ENCODE measurements at places on chromosomes 3 and 15.

GRCh38 chr3:138027821-138028220, 17.9 kb downstream of the CLDN18 start:
- DNase-seq = no peak

DNA sequence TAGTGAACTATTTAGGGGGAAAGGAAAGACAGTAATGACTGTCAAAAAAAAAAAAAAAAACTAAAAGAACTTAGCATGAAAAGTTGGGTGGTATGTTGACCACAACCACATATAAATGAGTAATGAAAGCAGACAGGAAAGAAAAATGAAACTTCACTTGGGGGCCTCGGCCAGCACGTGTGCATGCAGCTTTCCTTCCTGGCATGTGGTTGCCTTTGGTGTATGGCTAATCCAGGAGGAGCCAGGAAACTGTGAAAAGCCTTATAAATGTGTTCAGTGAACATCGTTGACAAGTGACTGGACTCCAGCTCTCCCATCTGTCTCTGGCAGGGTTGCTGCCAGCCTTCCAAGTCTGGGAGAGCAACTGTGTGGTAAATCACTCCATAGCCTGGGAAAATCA, 195.1 kb downstream of the DTWD1 start:
- DNase-seq = no peak

DNA sequence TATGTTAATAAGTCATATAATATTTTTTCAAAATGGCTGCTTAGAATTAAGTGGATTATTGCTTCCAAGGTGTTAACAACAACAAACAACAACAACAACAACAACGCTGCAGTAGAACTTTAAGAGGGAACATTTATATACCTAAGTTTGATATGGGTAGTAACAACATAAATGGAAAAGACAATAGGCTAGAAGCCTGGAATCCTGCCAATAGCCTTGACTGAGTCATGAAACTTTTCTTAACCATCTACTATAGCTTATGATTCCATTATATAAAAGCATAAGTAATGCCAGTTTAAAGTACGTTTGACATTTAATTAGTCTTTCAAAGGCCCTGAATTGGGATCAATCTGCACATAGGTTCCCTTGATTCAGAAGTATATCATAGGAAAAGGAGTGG, 31.2 kb downstream of the SATB1 start:
- no peak for DNase-seq

GRCh38 chr3:160098926-160099626, 110.4 kb downstream of the IL12A start:
- no peak for DNase-seq

DNA sequence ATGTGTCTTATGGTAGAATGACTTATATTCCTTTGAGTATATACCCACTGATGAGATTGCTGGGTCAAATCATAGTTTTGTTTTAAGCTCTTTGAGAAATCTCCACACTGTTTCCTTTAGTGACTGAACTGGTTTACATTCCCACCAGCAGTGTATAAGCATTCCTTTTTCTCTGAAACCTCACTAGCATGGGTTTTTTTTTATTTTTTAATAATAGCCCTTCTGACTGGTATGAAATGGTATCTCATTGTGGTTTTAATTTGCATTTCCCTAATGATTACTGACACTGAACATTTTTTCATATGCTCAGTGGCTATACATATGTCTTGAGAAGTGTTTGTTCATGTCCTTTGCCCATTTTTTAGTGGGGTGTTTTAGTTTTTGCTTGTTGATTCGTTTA, 494.3 kb downstream of the SQOR start:
- DNase-seq = no peak
